NCI-H187 treated with DMSO at 0.1 percent for 48 hours (cell line): ENCODE measurements at places on chromosomes 6 and 20.
A peak's percentile ranks its signal among the peaks of the same experiment; 100 is the strongest.

DNA sequence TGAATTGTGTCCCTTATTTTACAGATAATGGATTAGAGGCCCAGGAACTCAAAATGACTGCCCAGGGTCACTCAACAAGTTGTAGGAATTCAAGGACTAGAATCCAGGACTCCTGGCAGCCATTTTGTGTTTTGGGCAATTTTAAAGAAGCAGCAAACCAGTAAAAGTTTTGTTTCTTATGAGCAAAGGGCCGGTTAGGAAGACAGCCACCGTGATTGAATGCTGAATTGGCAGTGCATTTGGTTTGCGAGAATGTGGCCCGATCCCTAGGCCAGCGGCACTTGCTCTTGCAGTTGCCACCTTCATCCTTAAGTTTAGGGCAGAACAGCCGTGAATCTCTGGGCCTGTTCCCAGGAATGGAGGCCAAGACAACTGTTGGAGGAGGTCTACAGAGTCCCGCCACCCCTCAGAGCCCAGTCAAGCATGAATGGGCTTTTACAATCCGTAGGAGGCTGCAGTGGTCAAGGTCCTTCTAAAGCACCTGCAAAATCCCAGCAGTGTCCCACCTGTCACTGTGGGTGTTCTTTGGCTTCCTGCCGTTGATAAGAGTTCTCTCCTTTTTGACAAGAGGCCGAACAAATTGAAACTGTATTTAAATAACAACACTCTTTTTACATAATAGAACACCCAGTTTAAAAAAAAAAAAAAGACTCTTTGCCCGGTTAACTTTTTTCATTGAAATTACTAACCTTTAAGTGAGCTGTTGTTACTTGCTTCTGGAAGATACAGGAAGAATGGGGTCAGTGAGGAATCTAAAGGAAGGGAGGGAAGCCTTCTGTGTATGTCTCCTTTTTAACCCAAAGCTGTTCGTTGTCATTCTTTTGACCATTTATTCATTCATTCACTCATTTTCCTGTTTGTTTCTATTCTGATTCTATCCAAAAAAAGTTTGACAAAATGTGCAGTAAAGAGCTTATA lies 68.7 kb downstream of the PHACTR2 start:
- no peak for DNase-seq

- DNase-seq, result no peak
Measured at GRCh38 chr6:158358450-158359077, 46.3 kb downstream of the TULP4 start.

- no peak for DNase-seq
Measured at GRCh38 chr6:135527116-135527959, 29.8 kb upstream of the AHI1 start.

DNA sequence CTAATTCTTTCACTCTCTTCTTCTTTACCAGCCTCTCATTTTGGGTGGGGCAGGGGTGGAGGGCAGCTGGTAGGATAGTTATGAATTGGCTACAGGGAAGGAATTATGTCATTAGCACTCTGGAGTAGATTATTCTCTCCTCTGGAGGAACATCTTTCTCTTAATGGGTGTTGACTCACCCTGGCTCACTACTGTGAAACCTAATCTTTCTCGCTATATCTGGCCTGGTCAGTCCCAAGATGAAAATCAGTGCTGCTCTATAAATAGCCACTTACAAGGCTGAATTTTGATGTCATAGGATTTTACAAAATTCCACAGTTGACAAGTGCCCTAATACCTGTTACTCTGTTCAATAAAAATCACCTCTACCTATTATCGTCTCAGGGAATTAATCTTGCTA lies 151.3 kb downstream of the COL9A1 start:
- no peak for DNase-seq

GRCh38 chr6:139327038-139327437 lies 35.2 kb upstream of the TXLNB start:
- DNase-seq, result no peak

DNA sequence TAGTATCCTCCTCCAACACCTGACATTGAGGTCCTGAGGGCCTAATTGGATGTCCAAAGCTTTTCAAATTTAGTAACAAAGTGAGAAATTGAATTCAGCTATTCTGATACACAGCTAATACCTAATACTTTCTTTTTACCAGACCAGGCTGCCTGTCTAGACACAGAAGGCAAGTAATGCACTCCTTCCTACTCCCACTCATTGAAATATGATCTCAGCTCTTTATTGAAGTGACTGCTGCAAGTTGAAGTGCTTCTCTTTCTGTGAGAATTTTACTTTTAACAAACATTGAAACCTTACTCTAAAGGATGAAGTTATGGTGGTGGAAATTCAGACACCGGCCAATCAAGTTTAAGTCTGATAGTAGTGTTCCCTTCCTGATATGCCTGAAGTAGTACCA lies 90.8 kb upstream of the OGFRL1 start:
- peak; percentile 3 for DNase-seq

DNA sequence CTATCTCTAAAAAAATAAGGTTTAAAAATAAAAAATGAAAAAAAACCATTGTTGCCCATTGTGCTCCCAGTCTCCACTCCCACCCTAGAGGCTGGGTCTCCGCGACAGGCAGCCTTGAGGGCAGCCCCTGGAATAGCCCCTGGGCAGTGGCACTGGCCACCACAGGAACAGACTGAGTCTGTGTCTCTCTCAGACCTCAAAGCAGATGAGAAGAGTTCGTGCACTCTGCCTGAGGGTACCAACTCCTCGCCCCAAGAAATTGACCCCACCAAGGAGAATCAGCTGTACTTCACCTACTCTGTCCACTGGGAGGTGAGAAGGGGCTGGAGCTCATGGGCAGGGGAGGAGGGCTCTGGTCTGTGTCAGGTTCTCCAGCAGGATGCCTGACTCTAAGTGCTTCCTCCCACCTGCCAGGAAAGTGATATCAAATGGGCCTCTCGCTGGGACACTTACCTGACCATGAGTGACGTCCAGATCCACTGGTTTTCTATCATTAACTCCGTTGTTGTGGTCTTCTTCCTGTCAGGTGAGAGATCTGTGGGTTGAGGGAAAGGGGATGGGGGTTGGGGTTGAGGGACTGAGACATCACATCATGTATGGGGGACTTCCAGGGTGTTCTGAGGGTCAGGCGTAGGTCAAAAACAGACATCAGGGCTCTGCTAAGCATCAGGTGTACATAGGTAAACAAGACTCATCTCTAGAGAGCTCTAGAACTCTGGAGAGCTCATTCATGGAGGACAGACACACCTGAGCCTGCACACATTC lies 35.6 kb downstream of the TM9SF4 start:
- no peak for DNase-seq

DNA sequence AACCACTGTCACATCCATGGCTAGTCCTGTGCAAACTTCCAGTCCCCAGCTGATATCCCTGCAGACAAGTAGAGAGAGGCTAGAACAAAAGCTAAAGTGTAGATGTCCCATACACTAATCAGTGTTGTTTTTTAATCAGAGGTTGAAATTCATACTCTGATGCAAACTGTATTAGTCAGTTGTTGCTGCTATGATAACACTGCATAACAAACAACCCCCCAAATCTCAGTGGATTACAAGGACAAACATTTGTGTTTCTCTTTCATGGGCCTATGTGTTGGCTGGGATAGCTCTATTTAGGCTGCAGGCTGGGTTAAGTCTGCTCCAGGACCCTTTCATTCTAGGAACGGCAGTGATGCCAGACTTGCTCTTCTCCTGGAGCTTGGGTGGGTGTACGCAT lies 26.8 kb downstream of the BNIP5 start:
- DNase-seq, result no peak

DNA sequence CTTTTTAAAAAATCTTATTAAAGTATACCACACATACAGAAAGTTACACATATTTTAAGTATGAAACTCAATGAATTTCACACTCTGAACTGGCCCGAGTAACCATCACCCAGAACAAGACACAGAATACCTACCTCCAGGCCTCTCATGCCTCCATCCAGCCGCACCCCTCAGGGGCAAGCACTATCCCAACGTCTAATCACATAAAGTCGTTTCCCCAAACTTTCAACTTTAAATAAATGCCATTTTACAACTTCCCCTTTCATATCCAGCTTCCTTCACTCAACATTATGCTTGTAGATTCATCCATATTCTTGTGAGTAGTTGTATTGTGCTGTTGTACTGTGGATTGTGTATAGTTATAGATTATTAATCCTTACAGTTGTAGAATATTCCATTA lies 539.1 kb downstream of the CD83 start:
- no peak for DNase-seq

- DNase-seq, result no peak
Measured at GRCh38 chr6:62640749-62641148, 354.7 kb upstream of the KHDRBS2 start.

- DNase-seq, result no peak
Measured at GRCh38 chr20:37941332-37941731, 38.4 kb downstream of the VSTM2L start.

GRCh38 chr6:75759207-75759606 lies 10.2 kb downstream of the MYO6 start:
- peak; percentile 33 for DNase-seq

GRCh38 chr6:15351631-15352030 lies 105.8 kb downstream of the JARID2 start:
- DNase-seq, result no peak

- DNase-seq, result no peak
Measured at GRCh38 chr6:15892369-15892768, 229.5 kb upstream of the DTNBP1 start.

DNA sequence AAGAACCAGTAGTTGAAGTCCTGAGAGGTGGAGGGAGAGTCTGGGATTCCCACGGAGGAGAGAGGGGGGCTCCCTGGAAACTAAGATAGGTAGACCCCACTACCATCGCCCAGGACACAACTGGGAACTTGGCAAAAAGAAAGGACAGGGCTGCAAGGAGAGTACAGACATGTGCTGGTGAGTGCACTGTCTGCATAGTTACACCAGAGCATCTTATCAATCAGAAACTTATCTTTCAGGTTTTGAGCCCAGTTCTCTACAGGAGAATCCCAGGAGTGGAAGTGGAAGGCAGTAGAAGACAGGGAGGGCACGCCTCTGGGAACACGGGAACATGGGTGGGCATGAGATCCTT lies 12.2 kb downstream of the NFKBIL1 start:
- DNase-seq, result no peak

DNA sequence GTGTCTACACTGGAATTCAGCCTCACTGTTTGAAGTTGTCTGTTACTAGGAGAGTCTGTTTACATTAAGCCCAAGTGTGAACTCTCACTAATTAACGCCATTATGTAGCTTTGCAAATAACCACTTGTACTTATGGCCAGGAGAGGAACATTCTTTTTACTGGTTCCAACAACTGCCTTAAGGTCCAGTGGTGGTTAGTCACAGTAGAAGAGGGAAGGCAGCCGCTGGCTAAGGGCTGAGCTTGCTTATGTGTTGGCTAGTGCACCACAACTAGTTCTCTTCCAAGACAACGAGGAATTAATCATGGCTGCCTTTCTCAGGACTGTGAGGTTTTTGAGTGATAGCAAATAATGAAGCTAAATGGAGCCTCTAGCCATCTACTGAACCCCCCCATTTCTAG lies 14.9 kb upstream of the SLC22A23 start:
- no peak for DNase-seq

DNA sequence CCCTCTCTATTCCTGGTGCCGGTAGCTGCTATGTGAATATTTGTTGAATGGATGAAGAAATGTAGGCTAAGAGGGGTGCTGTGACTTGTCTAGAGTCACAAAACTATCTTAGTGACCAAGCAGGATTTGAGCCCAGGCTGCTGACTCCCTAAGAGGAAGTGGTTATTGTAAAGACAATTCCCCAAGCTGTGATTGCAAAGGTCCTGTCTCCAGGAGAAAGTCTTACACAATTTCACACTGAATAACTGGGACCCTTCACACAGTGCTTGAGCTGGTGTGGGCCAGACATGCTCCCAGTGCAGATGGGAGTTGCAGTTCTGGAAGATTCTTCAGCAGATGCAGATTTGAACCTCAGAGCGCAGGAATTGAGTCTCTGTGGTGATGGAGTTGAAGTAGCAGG lies 38.1 kb downstream of the IYD start:
- no peak for DNase-seq

DNA sequence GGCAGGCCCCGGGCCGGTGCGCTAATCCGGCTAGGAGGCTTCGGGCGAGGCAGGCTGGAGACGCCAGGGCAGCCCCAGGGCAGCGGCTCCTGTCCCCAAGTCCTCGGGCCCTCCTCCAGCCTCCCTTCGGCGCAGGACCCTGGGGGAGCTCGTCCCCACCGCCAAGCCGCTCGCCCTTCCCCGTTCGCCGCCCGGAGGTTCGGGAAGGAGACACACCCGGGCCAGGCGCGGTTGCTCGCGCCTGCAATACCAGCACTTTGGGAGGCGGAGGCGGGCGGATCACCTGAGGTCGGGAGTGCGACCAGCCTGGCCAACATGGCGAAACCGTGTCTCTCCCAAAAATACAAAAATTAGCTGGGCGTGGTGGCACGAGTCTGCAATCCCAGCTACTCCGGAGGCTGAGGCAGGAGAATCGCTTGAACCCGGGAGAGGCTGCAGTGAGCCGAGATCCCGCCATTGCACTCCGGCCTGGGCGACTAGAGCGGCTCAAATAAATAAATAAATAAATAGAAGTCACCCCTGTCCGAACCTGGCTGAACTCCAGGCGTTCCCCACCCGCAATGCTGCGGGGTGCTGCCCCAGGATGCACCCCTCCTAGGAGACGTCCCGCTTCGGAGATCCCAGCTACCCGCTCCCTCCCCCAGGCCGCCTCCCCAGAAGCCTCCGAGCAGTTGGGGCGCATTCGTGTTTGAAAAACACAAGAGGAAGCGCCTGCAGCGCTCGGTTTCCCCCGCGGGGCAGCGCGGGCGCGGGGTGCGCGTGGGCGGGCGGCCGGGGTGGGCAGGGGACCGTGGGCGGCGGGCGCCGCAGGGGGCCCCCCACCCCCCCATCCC lies 27.5 kb downstream of the SERPINB9 start:
- no peak for DNase-seq
